Natural killer cell treated with Interleukin-12 subunit alpha and Interleukin-12 subunit beta and Interleukin-15 and Interleukin-18, amount 100 ng/mL, for 72 hours (primary cell): ENCODE measurements at places on chromosomes 11 and 22.

GRCh38 chr11:70314730-70315129 lies 44.2 kb downstream of the PPFIA1 start:
- no peak for DNase-seq

- no peak for DNase-seq
Observed at GRCh38 chr11:3146612-3147256, 18.4 kb downstream of the OSBPL5 start.

DNA sequence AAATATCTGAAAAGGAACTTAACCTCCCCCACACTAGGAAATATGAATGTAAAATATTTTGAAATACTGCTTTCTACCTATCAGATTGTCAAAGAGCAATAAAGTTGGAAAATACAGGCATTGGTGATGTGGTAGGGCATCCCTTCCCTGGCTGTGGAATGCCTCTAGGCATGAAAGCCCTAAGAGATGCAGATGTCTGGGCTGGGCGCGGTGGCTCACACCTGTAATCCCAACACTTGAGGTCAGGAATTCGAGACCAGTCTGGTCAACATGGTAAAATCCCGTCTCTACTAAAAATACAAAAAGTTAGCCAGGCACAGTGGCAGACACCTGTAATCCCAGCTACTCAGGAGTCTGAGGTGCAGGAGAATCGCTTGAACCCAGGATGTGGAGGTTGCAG lies 22.0 kb downstream of the ARAP1 start:
- no peak for DNase-seq

DNA sequence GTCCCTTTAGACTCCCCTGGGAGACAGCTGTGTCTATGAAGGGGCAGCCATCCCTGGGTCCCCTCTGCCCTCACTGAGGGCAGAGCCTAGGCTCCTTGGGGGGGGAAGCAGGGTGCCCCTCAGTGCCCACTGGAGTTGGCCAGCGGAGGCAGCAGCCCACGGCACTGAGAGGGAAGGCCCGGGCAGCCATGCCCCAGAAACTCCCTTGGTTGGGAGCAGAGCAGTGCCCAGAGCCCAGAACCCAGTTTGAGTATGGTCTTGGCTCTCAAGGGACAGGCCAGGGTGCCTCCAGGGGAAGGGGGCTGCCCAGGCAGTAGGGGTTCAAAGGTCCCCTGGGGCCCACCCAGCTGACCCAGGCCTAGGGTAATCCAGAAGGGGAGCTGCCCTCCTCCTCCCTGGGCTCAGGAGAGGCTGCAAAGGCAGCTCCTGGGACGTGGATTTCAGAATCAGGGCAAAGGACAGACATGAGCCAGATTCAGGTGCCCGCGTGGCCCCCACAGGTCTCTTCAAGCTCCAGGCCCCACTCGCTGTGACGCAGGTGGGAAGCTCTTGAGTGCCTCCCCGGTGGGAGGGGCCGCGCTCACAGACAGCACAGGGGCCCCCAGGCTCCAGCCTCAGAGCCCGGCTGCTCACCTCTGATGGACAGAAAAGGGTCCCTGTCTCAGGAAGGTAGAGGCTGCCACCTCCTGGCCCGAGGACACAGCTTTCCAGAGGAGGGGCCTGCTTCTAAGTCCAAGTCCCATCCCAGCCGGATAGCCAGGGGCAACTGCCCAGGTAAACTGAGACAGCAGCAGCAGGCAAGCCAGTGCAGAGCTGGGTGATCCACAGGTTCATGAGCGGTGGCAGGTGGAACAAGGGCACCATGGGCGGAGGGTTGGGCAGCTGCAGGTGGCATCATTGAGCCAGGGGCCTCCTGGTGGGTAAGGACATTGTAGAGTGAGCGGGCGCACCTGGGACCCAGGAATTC lies 2.6 kb downstream of the C11orf21 start:
- peak; percentile 29 for DNase-seq

- DNase-seq, result no peak
Observed at GRCh38 chr11:68099057-68099456, 22.1 kb downstream of the CHKA start.

- no peak for DNase-seq
Observed at GRCh38 chr22:25120093-25120561, 79.5 kb upstream of the CRYBB3 start.

DNA sequence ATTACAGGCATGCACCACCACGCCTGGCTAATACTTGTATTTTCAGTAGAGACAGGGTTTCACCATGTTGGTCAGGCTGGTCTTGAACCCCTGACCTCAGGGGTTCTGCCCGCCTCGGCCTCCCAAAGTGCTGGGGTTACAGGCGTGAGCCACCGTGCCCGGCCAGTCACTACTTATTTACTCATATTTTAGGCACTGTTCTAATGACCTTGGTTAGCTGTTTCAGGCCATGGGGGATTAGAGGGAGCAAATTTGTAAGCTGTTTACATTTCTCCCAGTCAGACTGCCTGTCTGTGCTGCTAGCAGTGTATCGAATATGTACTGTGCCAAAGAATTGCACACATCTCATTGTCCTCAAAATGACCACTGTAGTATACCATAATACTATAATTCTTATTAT lies 32.7 kb upstream of the PACSIN2 start:
- no peak for DNase-seq
